ENCODE measurements at places on chromosomes 4 and X.

GRCh38 chr4:1084796-1085403 lies 28.5 kb downstream of the RNF212 start:
- DNase-seq, result no peak

DNA sequence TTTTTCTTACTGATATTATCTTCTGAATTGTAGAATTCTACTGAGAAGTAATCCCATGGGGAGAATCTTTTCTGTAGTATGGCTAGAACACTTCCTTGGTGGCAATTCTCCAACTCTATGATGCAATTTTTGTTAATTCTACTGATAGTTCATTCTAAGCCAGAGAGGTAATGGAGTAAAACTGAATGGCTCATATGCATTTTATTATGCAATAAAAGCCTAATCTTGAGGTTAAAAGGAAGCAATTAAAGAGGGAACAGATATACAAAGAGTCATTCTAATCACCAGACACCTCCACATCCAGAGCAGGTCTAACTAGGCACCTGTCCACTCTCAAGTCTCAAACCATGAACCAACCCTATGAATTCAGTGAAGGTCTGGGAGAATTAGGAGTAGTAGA lies 9.7 kb downstream of the RAP2C start:
- DNase-seq, result no peak

GRCh38 chr4:134470544-134470943 lies 269.0 kb upstream of the PABPC4L start:
- no peak for DNase-seq

GRCh38 chrX:10486373-10486772 lies 134.0 kb downstream of the MID1 start:
- DNase-seq, result no peak

DNA sequence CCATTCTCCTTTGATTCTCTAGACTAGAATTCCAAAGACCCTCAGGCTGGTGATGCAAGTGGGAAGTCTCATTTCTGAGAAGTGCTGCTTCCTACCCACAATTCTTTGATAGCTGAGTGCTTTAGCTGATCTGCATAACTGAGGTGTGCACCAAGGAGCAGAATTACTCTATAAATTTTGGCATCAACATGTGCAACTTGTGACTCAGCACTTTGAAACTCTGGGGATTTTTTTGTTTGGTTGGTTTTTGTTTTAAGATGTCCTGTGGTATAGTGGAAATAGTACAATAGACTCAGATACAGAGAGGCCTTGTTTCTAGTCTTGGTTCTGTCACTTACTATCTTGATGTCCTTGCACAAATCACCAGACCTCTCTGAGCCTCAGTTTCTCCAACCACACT lies 148.4 kb downstream of the AR start:
- no peak for DNase-seq

GRCh38 chr4:32991663-32992062 lies 2271.5 kb downstream of the PCDH7 start:
- DNase-seq, result no peak

- no peak for DNase-seq
These were observed 1066.8 kb upstream of the PABPC4L start for GRCh38 chr4:135268369-135268768.

DNA sequence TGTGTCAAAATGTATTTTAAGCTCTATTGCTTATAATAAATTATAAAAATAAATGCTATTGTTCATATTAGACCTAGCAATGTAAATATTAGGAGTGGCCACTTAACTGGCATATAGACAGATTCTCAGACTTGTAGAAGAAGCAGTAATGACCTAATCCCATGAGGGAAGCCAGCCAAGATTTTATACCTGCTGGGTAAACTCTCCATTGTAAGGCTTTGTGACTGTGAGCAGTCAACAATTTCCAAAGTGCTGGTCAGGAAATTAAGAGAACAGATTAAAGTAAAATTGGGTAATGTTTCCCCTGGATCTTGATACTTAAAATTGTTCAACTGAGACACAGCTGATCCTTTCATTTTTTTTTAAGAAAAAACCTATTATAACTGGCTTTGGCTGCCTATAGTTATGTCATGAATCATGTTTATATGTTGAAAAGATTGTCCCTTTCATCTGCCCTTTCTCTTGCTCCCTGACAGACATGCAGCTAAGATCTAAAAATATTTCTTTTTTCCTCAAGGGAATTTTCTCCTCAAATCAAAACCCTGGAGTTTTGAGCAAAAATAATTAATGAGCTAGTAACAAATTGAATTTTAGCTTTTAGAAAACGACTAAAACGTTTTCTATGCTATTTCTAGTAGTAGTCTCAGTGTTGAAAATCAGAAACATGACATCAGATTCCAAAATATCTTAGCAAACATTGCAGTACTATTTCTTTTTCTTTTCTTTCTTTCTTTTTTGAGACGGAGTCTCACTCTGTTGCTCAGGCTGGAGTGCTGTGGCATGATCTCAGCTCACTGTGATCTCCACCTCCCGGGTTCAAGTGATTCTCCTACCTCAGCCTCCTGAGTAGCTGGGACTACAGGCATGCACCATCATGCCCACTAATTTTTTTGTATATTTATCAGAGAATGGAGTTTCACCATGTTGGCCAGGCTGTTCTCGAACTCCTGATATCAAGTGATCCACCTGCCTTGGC lies 77.9 kb downstream of the ADGRL3 start:
- peak; percentile 80 for DNase-seq

- DNase-seq, result no peak
These were observed 1995.9 kb downstream of the C4orf33 start for GRCh38 chr4:131091896-131092295.

GRCh38 chr4:189069772-189070171 lies 870.9 kb upstream of the FRG1 start:
- no peak for DNase-seq

DNA sequence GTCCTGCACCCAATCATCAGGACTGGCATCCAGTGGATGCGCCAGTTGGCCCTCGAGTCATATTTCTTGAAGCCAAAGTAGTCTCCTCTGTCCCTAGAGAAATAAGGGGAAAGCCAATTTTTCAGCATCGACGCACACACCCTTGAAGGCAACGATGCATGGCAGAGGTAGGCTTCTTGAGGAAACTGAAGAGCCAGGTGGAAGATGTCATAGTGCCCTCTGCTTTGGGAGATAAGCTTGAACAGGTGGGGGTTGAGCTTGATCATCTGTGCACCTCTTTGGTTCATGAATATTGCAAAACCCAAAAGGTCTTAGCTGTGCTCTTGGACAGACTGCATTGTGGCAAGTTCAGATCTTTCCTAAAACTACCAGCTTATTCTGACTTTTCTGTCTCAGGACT lies 34.6 kb upstream of the WDR1 start:
- DNase-seq, result no peak

- no peak for DNase-seq
These were observed 90.6 kb upstream of the AFAP1 start for GRCh38 chr4:8030121-8030781.

DNA sequence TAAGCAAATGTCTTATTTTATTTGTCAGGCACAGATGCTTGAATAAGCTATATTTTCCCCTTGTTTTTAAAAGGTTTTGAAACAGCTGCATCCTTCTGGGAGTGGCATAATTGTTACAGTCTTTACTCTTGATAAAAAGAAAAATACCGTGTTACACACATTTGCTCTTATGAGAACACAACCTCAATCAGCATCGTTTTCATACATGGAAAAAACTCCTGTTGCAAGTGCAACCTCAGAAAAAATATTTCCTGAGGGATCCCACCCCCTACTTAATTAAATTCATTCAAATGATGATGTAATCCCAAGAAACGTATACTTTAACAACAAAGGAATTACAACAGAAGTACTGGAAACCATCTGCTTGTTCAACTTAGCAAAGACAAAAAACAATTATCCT lies 58.6 kb downstream of the SMAD1 start:
- no peak for DNase-seq

DNA sequence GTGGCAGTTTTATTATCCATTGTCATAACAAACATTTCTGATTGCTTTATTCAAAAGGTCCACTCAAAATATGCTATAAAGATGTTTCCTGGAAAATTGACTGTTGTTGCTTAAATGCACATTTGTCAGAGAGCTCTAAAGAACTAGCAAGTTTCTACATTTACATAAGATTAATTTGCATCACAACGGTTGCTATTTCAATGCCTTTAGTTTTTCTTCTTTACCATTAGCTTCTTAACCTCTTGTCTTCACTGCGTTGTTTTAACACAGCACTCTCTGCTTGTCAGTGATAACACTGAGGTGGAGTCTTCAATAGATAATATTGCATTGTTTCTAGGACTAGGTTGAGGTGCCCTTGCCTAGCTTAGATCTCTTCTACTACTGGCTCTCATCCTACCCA lies 76.7 kb upstream of the GALNT7 start:
- DNase-seq, result no peak

GRCh38 chrX:135544338-135544948 lies 24.0 kb downstream of the INTS6L start:
- no peak for DNase-seq

GRCh38 chr4:7516773-7517144 lies 82.0 kb upstream of the PSAPL1 start:
- no peak for DNase-seq

DNA sequence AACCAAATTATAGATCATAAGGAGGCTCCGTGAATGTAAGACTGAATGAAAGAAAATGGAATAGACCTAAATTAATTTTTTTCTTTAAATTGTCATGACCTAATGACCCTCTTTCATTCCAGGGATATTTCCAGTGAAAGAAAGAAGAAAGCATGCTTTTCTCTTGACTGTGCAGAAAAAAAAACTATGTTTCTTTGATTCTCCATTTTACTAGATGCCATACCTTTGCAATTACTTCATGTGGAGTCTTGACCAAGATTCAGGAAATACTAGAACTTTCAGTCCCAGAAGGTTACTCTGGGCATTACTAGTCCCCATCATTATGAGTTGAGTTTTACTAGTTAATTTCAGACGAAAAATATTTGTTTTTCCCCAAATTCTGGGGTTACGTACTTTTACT lies 6.4 kb upstream of the COMMD8 start:
- DNase-seq, result no peak

- DNase-seq, result no peak
These were observed 57.1 kb upstream of the PRDM8 start for GRCh38 chr4:80140194-80140593.

DNA sequence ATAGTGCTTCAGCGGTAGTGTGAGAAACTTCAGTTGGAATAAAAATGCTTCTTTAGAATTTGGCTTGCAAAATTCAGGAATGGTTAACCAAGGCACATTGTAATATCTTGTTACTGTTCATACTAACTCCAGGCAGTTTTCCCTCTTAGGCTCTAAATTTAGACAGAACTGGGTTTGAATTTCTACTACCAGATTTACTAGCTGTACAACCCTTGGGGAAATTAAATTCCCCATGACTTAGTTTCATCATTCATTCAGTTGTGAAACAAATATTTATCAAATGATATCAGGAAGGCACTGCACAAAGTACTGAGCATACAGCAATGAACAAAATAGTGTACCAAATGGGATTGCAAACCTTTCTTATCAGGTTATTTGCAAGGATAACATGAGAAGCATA lies 135.0 kb upstream of the IL15 start:
- DNase-seq, result no peak

DNA sequence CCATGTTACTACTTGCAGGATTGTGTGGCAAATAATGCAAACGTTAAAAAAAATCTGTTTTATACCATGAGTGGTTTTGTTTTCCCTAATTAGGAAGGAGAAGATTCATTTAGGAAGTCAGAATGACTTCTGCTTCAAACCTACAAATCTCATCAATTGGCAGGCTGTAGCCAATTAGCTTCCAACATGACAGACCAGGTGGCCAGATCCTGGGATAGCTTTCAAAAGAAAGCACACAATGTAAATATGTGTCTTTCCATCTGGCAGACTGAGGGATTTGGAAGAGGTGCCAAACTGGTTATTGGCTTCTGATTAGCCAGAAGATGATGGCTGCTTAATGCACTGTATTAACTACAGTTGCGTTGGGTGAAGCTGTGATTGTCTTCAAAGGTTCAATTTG lies 432.8 kb downstream of the ANKRD50 start:
- peak; percentile 36 for DNase-seq

GRCh38 chr4:152459326-152459725 lies 76.6 kb downstream of the FBXW7 start:
- DNase-seq, result no peak

DNA sequence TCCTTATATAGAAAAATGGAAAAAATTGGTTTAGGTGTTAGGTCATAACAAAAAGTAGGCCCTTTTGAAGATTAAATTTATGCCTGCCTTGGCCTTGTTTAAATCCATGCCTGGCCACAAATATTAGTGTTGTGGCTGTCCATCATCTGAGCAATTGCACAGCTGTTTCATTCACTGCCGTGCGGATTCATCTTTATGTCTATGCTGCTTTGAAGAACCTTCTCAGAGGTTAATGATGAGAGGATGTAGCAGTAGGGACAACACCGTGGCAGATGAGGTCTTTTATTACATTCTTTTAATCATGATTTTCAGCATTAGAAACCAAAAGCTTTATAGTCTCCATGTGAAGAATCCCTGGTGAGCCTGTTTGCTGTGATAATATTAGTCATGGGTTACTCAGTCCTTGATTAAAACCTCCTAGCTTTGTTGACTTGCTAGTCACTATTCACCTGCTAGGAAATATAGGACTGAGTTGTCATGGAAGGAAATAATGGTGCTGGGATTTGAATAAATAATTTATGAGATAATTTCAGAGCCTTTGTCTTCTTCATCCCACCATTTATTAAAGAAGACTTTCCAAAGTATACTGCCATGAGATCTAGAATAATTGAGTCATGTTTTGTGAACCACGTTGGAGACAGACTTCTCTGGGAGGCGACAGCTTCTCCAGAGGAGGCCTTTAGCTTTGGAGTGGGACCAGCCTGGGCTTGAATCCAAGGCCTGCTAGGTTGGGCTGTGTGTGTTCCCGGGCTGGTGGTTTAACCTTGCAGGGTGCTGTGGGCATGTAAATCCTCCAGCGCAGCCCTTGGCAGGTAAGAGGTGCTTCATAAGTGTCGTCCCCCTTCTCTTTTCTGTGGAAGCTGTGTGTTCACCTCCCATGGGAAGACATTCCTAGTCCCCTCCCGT lies 53.5 kb downstream of the PTTG2 start:
- no peak for DNase-seq

DNA sequence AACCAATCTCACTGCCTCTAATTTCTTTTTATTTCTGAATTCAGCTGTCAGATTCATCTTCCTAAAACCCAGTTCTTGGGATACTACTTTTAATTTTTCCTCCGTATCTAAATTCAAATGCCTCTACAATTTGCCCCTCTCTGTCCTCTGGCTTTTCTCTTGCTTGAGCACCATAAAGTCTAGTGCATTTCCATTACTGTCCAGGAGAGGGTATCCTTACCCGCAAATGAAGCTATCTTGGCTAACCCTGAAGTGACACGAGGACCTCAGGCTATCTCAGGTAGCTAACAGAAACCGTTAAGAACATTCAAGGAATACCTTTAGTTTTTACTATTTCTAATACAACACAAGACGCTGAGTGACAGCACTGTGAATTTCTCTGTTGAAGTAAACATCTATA lies 49.4 kb upstream of the PRR32 start:
- no peak for DNase-seq
